ENCODE measurements at places on chromosomes 2 and 18.

GRCh38 chr2:100821255-100821910, 1.4 kb downstream of the NPAS2 start:
- DNase-seq = no peak

GRCh38 chr18:74006143-74006542, 141.5 kb downstream of the FBXO15 start:
- no peak for DNase-seq

DNA sequence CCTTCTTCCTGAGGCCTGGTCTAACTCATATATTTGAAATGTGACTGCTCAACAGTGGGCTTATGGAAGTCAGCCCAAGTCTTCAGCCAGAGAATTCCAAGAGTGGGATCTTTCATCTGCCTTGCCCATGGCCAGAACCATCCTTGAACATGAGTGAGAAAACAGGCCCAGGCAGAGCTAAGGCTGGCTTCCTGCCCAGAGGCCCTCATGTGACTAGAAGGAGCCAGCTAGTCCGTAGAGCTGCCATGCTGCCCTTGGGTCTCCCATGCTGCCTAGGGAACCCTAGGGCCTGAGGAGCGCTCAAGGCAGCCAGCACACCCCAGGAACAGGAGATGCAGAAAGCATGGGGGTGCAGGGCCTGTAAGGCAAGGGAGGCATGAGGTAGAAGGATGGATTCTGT, 203.6 kb downstream of the FHOD3 start:
- no peak for DNase-seq

DNA sequence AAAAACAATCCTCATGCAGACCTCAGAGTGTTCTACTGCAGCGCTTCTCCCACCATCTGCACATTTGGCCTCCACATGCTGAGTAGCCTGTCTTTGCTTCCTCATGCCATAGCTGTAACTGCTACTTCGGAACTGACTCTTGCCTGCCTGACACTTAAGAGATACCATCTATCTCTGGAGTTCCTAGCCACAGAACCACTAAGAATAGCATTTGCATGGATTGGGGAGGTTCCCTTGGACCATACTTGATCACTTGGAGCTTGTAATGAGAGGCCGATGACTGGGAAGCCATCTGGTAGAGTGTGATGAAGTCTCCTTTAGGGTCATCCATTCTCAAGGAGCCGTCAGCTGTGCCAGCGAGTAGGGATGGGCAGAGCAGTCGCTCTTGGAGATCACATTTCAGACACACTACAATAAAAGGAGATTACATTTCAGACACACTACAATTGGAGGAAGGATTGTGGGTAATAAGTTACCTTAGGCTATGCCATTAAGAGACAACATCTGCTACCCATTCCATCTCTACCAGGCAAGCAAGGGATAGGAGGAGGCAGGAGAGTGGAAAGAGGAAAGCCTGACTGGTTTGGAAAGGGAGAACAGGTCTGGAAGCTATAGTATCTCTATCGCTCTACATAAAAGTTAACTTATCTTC, 21.8 kb downstream of the DOK1 start:
- DNase-seq = no peak
